ENCODE measurements at places on chromosomes 7 and 10.
A peak's percentile ranks its signal among the peaks of the same experiment; 100 is the strongest.

GRCh38 chr7:112306903-112307302 is 100.4 kb downstream of the ZNF277 start:
- no peak for DNase-seq

DNA sequence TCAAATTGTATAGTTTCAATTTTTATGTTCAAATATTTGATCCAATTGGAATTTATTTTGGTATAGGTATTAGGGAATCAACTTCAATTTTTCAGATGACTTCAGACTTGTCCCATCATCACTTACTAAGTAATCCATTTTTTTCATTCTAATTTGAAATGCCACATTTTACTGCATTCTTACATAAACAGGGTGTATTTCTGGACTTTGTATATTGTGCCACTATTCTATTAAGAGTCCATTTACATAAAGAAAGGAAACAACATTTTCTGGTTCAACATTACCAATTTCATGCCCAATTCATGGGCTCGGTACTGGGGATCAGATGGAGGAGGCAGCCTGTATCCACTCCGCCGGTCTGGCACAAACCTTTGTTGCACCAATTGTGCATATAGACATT is 15.8 kb downstream of the ECD start:
- DNase-seq, result no peak

DNA sequence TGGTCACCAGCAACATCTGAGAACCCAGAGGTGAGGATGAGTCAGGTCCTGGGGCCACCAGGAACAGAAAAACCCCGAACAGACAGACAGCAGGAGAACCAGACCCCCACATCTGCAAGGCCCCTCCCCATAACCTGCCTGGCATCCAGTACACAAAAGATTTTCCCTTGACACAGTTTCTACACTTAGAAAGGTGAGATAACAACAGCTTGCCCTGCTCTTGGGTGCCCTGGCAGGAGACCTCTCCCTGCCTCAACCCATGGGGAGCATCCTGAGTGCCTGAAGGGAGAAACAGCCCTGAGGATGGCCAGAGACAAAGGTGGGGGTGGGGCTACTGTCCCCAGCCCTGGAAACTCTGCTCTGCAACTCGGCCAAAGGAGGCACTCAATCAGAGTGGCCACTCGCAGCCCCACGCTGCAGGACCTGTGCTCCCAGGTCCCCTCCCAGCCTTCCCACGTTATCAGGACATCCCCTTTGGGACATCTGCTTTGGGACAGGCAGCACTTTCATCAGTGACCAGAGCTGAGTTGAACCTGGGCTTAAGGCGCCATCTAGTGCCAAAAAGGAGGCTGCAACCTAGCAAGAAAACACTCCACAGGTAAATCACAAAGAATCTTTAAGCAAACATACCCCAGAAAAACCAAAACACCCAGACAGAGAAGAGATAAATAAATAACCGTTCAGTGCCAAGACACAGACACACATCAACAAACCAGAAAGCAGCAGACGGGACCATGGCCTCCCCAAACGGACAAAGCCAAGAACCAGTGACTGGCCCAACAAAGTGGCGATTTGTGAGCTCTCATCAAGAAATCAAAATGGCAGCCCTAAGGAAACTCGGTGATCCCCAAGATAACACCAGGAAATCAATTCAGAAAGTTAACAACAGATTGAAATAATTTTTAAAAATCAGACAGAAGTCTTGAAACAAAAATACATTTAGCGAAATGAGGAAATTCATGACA is 233.7 kb downstream of the PTPRN2 start:
- DNase-seq, result peak; percentile 21

DNA sequence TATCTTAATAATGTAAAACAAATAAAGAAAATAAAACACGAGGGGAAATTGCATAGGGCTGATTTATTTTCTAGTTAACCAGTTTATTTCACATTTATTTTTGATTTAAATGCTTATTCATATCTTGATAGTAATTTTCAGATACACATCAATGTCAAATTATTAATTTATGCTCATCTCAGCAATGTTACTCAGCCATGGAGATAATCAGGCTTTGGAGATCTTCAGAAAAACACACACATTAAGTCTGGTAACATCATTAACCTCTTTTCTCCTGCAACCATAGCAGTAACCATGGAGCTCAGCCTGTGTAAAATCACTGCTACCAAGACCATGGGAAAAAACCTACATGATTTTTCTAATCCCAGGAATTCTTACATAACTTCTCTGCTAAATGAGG is 31.9 kb upstream of the TBX20 start:
- DNase-seq, result no peak

- DNase-seq, result no peak
Observed at GRCh38 chr10:6588082-6588481, 8.0 kb upstream of the PRKCQ start.

GRCh38 chr7:132429181-132429580 is 147.1 kb downstream of the PLXNA4 start:
- no peak for DNase-seq

- no peak for DNase-seq
Observed at GRCh38 chr7:91064938-91065337, 199.3 kb upstream of the FZD1 start.

- no peak for DNase-seq
Observed at GRCh38 chr7:157844611-157845010, 507.8 kb downstream of the DNAJB6 start.

GRCh38 chr10:63614371-63614891 is 93.2 kb downstream of the REEP3 start:
- DNase-seq, result peak; percentile 6

DNA sequence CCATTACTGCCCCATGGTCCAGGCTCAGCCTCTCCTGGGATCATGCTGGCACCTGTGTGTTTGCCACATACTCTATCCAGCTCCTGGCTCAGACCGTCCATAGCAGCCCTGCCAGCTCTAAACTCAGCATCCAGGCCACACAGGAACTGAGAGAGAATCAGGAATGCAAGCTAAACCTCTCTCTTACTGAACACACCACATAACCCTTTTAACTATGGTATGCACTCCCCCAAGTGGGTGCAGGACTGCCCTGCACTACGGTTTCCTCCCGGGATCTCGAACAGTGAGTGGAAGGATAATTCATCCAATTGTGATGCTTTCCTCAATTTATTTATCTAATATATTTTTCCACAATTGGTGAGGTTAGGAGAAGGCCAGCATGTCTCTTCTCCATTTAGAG is 17.1 kb upstream of the ZNF800 start:
- no peak for DNase-seq
